Activated T-helper 9 cell treated with anti-CD3 and anti-CD28 coated beads, Interleukin-2, amount 50 U/mL, for 16 hours (primary cell): ENCODE measurements at places on chromosomes 2 and 18.

DNA sequence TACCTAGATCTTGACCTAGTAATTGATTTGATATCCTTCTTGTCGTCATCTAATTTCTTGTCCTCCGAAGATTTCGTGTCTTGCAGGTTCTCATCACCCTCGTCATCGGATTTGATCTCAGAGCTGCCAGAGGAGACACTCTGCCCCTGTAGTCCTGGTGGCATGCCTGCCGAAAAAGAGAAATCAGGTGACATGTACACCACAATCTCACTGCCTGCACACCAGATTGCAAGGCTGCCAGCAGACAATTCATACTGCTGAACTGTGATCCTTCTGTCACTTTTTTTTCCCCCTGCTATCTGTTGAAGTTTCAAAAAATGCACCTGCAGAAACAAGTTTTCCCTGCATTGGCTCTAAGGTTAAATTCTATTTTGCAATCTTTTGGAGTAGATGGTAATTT is 273.2 kb upstream of the CCDC68 start:
- DNase-seq = no peak

- DNase-seq = no peak
These were observed 231.1 kb downstream of the LRP1B start for GRCh38 chr2:141899740-141900139.

DNA sequence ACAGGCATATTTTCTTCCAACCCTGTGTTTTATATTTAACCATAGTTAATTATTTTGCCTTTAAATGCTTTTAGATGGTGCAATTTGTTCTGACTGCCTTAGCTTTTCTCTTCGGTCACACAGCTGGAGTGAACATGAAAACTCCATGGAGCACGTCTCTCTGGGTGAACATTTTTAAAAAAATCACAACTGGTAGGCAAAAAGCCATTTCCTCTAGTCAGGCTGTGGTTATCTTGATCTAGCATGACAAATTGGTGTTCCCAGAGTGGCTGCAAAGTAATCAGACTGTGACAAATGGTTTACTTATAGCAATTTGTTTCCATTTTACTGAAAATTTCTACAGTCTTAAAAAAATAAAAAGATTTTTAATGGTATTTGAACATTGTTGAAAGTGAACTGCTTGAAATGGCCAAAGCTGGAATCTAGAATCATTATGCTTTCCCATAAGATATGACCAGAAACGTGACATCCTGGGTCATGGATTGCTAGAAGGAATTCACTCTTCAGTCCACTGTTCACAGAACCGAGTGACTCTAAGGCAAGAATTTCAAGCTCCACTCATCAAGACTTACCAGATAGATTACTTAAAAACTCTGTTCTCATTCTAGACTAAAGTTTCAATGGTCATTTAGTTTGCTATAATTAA is 703.6 kb downstream of the CPS1 start:
- no peak for DNase-seq

DNA sequence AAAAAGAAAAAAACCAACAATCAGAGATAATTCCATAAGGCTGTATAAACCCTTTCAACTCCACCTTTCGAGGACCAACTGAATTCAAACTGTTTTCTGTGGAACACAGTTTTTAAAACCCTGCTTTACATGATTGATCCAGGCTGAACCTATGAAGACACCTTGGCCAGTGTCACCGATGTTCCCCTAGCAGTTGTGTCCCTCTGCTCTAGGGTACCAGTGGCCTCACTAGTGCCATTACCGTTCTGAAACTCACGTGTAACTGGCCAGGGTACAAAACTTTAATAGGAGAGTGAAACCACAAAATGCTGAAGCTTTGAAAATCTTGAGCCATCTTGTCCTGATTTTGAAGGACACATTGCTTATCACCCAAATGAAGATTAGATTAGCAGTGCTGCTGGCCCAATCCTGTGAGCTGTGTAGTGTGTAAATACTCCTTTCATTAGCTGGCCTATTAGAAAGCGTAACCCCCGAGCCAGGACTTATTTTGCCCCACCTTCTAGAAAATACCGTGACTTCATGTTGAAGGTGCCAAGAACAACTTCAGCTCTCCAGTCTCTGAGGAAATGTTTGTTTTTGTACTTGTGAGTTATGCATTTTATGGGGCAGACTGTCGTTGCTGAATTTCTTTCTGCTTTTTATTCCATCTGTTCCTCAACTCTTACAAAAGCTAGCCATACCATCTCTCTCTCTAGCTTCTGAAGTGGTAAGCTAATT is 147.8 kb upstream of the MAP3K20 start:
- DNase-seq = no peak

DNA sequence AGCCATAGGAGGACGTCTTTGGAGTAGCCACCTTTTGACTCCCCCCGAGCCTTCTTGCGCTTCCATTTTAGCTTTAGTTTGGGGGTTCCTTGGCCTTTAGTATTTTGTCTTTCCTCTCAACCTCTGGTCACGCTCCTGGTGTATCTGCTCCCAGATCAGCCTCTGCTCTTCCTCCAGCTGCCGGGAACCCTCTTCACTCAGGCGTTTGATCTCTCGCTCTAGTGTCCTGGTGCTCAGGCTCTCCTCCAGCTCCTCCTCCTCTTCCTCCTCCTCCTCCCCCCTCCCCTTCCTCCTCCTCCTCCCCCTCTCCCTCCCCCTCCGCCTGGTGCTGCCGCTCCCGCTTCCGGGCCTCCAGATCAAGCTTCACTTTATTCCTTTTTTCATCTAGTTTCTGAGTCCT is 1082.3 kb upstream of the TMEFF2 start:
- no peak for DNase-seq

GRCh38 chr2:107001964-107002696 is 116.2 kb upstream of the ST6GAL2 start:
- no peak for DNase-seq

DNA sequence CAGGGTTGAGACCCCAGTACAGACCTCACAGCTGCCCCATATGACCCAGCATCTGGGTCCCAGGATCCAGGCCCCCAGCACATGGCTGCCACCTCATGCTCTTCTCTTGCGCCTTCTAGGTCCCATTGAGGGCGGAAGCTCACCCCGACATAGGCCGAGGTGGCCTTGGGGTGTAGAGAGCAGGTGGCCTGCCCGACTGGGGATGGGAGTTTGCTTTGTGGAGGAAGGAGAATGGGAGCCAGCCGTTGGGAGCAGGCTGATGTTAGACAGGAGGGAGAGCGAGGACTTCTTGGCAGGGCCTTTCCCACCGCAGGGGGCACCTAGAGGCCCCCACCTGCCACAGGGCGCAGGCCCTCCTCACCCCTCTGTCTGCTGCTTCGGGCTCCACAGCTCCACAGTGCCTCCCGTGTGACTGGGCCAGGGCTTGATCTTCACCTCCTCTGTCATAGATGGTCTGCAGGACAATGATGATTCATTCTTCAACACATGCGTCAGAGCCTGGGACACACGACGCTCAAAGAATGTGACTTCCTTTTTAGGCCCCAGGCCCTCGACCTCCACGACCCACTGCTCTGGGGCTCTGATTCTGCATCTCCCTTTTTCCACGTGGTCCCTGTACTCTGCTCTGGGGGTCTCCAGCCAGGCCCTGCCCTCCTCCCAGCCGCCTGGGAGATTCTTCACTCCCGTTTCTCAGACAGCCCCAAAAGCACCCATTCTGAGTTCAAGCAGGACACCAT is 86.6 kb upstream of the ODC1 start:
- DNase-seq = no peak

- no peak for DNase-seq
These were observed 11.2 kb downstream of the STK25 start for GRCh38 chr2:241496904-241497877.

GRCh38 chr2:188808947-188809355 is 165.2 kb upstream of the COL3A1 start:
- DNase-seq = no peak

DNA sequence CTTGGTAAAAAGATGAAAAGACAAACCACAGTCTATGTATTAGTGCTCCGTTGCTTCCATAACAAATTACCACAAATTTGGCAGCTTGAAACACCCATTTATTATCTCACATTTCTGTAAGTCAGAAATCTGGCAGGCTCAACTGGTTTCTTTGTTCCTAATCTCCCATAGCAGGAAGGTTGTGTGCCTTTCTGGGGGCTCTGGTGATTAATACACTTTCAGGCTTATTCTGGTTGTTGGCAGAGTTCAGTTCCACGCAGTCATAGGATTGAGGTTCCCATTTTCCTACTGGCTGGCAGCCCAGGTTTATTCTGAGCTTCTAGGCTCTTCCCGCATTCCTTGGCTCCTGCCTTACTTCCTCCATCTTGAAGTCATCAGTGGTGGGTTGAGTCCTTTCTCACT is 189.3 kb downstream of the ANAPC1 start:
- DNase-seq = no peak

GRCh38 chr2:218375212-218375611 is 6.9 kb upstream of the SLC11A1 start:
- no peak for DNase-seq

DNA sequence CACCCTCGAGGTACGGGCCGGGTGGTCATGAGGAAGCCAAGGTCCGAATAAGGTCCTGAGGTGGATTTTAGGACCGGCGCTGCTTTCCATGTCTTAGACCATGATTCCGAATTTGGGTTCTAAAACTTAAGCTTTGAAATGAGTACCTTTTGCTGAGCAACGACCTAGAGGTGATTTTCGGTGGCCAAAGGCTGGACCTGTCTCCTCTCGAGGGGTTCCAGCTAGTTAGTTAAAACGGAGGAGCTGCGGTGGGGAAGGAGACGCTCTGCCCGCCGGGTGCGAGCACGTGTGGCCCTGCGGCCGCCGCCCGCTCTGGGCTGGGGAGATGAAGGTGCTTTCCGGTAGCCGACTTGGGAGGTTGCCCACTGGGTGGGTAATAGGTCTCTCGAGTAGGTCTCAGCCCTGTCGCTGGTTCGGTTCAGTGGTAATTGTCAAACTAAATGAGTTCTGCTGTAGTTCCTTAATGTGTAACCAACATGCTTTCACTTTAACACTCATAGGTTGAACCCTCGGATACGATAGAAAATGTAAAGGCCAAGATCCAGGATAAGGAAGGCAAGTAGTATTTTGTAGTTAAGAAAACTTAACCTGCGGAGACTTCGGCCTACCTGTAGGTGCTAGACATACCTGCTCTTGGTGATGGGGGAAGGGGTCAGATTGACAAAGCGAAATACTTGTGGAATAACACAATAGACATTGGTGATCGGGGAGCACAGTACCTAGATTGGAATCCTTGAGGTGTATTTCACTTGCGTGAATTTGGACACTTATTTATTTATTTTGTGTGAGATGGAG is 572 bp downstream of the RPS27A start:
- peak; percentile 45 for DNase-seq

DNA sequence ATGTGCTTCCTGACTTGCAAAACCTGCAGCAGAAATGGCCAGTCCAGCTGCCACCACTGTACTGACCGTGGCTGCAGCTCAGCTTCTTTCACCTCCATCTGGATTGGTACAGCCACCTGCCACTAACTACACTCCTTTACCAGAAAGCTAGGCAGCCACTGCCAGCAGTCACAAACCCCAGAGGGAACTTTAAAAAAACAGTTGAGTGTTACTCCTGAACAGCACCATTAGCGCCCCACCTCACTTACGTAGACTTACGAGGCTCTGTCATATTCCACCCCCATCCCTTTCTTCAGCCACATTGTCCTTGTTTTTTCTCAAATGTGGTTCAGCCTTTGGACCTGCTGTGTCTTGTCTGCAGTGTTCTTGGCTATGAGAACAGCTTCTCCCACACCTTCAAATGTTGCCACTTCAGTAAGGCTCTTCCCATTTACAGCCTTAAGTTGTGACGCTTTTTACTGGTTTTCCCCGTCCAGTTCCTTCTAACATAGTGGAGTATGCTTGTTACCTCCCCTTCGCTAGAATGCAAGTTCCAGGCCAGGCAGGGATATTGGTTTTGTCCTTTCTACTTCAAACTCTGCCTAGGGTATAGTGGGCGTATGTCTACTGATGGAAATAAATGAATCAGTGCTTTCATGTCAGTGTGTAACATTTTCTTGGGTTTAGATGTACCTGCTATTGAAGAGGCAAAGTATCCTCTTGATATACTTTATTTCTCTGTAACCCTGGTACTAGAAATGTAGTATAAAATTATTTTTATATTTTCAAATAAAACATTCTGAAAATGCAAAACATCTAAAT is 17.0 kb downstream of the HNRNPA3 start:
- DNase-seq = no peak

DNA sequence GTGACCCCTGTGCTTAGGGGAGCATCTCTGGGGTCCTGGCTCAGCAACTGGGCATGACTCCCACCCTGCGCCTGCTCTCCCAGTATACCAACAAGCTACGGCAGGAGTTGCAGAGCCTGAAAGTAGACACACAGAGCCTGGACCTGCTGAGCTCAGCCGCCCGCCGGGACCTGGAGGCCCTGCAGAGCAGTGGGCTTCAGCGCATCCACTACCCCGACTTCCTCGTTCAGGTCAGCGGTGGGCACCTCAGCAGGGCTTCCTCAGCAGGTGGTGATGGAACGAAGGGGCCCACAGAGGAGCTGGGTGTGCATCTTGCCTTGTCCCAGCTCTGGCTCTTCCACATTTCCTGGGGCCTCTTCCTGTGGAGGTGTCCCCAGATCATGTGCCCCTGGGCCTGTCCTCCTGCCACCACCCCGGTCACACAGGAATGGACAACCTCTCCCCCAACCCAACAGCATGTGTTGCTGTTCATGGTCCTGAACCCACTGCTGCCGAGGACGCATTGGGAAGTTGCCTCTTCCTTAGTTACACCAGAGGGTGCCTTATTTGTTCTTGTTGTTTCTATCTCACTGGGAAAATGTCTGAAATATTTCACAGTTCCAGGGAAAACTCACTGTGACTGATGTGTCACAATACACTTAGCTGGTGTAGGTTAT is 10.8 kb downstream of the PROM2 start:
- DNase-seq = no peak

- DNase-seq = no peak
These were observed 415.0 kb downstream of the NYAP2 start for GRCh38 chr2:225814554-225814953.
